Tibial nerve (tissue), 4 donors: ENCODE measurements at places on chromosomes 7 and 10. TPM values are rescaled to one million over a fixed set of nuclear protein-coding genes. Genes with fewer than 3 reads are reported as not detected.

DNA sequence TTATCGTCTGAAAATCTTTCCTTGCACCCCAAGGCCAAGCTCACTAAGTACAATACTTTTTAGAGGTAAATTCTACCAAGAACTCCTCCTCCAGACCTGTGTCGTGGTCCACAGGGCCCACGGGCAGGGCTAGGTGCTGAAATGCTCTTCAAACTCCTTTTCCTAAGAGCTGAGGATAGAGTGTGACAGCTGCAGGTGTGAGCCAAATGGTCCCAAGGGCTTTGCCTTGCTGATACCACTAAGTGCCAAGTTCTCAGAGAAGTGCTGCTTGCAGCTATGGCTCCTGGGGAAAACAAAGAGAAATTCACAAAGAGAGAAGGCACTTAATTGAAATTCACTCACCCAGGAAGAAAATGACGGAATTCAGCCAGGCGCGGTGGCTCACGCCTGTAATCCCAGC lies 868.9 kb upstream of the AUTS2 start:
- H3K4me1 ChIP-seq: no peaks in the 10 kb centered on the region
- H3K27ac ChIP-seq: no peak overlapping the region
- no peak for DNase-seq
- H3K27me3 ChIP-seq: no peaks in the 10 kb centered on the region
- no peak overlapping the region for H3K4me3 ChIP-seq

Gene SORCS3
- total RNA-seq: 2.5 TPM

- no peaks in the 10 kb centered on the region for H3K27me3 ChIP-seq
- no peak overlapping the region for H3K27ac ChIP-seq
- H3K36me3 ChIP-seq: no peaks in the 10 kb centered on the region
- no peak overlapping the region for H3K4me3 ChIP-seq
- DNase-seq: no peak
- H3K4me1 ChIP-seq: no peaks in the 10 kb centered on the region
Observed at GRCh38 chr10:34838366-34838900, 23.3 kb upstream of the PARD3 start.

Gene PDK4
- 931 TPM for total RNA-seq

GRCh38 chr10:97222326-97222961 lies 36.7 kb upstream of the SLIT1 start:
- no peak overlapping the region for H3K4me3 ChIP-seq
- no peaks in the 10 kb centered on the region for H3K27me3 ChIP-seq
- peaks cover 7% of the 10 kb centered on the region for H3K4me1 ChIP-seq
- H3K27ac ChIP-seq: no peak overlapping the region
- no peak for DNase-seq
- H3K36me3 ChIP-seq: no peaks in the 10 kb centered on the region

DNA sequence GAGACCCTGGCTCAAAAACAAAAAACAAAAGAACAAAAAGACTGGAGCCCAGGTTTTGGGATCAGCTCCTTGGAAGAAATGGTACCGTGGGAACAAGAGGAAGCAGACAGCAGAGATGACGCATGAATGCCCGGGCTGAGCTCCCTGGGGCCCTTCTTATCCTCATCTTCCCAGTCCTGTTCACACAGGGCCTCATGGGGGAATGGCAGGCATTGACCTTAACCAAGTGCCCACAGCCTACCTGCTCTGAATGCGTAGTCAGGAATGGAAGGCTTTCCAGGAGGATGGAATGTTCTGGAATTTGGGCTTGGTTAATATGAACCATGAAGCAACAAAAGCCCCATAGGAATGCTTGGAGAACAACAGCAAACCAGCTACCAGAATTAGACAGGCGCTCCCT lies 154.7 kb downstream of the PRPF18 start:
- no peak overlapping the region for H3K4me3 ChIP-seq
- no peak for DNase-seq
- H3K36me3 ChIP-seq: no peaks in the 10 kb centered on the region
- H3K27ac ChIP-seq: no peak overlapping the region
- H3K27me3 ChIP-seq: no peaks in the 10 kb centered on the region
- peaks cover 21% of the 10 kb centered on the region for H3K4me1 ChIP-seq

Gene SNX8
- total RNA-seq: 39.6 TPM

DNA sequence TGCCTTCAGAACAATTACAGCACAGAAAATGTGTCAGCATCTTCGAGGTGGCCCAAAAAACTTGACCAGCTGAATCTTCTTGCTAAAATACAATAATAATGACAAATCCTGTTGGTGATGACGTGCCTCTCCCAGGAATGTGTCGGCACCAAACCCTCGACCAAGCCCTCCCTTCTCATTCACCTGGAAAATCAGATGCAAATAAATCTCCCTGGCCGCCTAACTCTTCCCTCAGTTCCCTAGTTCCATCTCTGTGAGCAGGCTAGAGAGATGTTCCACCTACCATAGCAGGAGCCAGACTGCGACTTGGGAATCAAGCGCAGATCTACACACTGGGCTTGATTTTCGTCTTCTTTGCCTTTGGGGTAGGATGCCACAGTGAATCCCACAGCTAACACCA lies 4.1 kb downstream of the PRSS1 start:
- H3K36me3 ChIP-seq: no peaks in the 10 kb centered on the region
- no peak overlapping the region for H3K27ac ChIP-seq
- no peaks in the 10 kb centered on the region for H3K4me1 ChIP-seq

DNA sequence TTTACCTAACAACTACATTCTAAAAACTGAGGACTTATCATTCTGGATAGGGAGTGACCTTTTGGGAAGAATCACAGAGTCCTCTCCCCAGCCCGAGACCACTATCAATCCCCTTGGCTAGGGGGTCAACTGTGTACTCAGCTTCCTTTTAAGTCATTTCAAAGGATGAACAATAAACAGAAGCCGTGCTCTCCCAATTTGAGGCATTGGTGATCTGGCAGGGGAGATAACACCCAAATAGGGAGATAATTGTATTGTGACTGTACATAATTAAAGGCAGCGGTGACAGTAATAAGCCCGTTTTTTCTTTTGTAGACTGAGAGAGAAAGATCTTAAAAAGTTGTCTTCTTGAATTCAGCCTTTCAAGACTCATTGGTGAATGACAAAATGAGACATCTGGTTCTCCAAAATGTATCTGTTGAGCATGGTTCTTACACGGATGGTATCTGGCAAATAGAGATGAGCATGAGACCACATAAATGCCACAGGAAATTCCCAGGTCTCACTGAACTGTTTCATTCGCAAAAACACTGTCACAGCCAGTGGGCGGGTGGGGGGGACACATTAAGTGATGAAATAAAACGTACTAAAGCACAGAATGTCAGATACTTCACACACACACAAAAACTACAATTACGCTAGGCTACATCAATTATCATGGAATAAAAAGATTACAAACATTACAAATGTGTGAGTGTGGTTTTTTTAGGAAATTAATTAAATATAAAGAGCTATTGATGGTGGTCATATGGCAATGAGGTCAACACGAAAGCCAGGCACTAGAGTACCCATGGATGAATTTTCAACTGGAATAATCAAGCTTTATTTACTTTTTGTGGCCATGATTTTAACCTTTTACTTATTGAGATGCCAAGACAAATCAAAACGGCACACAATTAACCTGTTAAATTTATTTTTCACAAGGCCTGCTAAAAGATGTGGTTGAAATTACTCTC lies 108.4 kb downstream of the HIPK2 start:
- H3K27me3 ChIP-seq: no peaks in the 10 kb centered on the region
- no peak overlapping the region for H3K27ac ChIP-seq

DNA sequence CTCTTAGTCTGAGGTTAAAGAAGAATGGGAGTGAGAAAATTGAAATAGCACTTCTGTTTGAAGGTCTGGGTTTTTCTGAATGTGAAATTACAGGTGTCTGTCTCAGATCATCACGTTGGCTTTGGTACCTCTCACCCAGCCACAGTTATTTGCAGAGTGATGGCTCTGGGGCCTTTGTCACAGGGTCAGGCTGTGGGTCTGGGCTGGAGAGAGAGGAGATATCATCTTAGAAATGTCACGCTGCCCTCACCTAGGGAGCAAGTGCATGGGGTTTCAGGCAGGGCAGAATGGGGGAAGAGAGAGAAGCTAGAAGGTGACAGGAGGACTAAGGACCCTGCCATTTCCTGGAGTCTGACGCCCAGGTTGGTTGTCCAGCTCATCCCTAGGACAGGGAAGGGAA lies 127.2 kb downstream of the CFAP58 start:
- H3K4me3 ChIP-seq: no peak overlapping the region
- no peaks in the 10 kb centered on the region for H3K36me3 ChIP-seq
- H3K4me1 ChIP-seq: peaks cover 17% of the 10 kb centered on the region
- no peaks in the 10 kb centered on the region for H3K27me3 ChIP-seq

- no peaks in the 10 kb centered on the region for H3K4me1 ChIP-seq
- H3K36me3 ChIP-seq: no peaks in the 10 kb centered on the region
- no peak overlapping the region for H3K4me3 ChIP-seq
- H3K27ac ChIP-seq: no peak overlapping the region
- H3K27me3 ChIP-seq: no peaks in the 10 kb centered on the region
Observed at GRCh38 chr7:76342222-76342621, 16.6 kb downstream of the YWHAG start.

Gene PPP1R17
- total RNA-seq: not detected

DNA sequence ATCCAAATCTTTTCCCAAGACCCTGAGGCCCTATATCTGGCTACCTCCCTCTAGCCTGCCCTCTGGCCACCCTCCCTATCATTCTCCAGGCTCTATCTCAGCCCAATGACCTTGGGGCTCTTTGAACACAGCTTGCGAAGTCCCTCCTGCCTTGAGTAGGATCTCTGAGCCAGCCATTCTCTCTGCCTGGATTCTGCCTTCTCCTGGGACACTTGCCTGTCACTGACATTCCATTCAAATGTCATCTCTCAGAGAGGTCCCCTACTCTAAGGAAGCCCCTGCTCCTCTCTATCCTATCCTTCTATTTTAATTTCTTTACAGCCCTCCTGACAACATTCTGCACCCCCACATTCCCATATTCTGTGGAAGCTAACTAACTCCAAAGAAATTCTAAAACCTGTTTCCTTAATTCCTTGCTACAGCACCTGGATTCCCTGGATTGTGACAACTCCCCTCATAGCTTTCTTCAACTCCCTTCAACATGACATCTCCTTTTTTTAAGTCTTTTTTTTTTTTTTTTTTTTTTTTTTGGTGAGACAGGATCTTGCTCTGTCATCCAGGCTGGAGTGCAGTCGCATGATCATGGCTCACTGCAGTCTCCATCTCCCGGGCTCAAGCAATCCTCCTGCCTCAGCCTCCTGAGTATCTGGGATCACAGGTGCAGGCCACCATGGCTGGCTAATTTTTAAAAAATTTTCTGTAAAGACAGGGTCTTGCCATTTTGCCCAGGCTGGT lies 81.0 kb upstream of the ASAH2 start:
- no peaks in the 10 kb centered on the region for H3K27me3 ChIP-seq
- no peak overlapping the region for H3K27ac ChIP-seq
- H3K36me3 ChIP-seq: peaks cover 6% of the 10 kb centered on the region
- no peaks in the 10 kb centered on the region for H3K4me1 ChIP-seq

DNA sequence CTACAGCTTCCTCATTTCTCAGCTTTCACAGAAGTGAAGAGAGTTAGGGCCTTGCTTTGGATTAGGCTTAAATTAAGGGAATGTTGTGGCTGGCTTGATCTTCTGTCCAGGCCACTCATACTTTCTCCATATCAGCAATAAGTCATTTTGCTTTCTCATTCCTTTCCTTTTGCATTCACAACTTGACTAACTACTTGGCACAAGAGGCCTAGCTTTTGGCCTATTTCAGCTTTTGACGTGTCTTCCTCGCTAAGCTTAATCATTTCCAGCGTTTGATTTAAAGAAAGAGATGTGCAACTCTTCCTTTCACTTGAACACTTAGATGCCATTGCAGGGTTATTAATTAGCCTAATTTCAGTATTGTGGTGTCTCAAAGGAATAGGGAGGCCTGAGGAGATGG lies 712.0 kb downstream of the INHBA start:
- H3K4me3 ChIP-seq: no peak overlapping the region
- H3K27me3 ChIP-seq: no peaks in the 10 kb centered on the region
- no peaks in the 10 kb centered on the region for H3K4me1 ChIP-seq
- no peak overlapping the region for H3K27ac ChIP-seq
- DNase-seq: no peak
- H3K36me3 ChIP-seq: no peaks in the 10 kb centered on the region

Gene ANKRD1
- not detected for total RNA-seq

- no peak overlapping the region for H3K4me3 ChIP-seq
- H3K27me3 ChIP-seq: no peaks in the 10 kb centered on the region
- no peaks in the 10 kb centered on the region for H3K36me3 ChIP-seq
- H3K4me1 ChIP-seq: no peaks in the 10 kb centered on the region
Observed at GRCh38 chr7:77222065-77222464, 22.4 kb upstream of the FGL2 start.

GRCh38 chr10:43980313-43980712 lies 331.6 kb upstream of the ZNF32 start:
- no peaks in the 10 kb centered on the region for H3K27me3 ChIP-seq
- DNase-seq: no peak
- no peaks in the 10 kb centered on the region for H3K4me1 ChIP-seq
- H3K27ac ChIP-seq: no peak overlapping the region
- H3K4me3 ChIP-seq: no peak overlapping the region
- no peaks in the 10 kb centered on the region for H3K36me3 ChIP-seq

Gene ATP6V1F
- total RNA-seq: 122 TPM

- H3K4me1 ChIP-seq: peaks cover 15% of the 10 kb centered on the region
- H3K27ac ChIP-seq: no peak overlapping the region
- peak; percentile 15 for DNase-seq
- no peaks in the 10 kb centered on the region for H3K27me3 ChIP-seq
Observed at GRCh38 chr10:43204943-43205671, 61.8 kb downstream of the RASGEF1A start.

- no peaks in the 10 kb centered on the region for H3K36me3 ChIP-seq
- no peak overlapping the region for H3K4me3 ChIP-seq
- DNase-seq: no peak
- H3K27ac ChIP-seq: no peak overlapping the region
- H3K27me3 ChIP-seq: no peaks in the 10 kb centered on the region
Observed at GRCh38 chr7:28564755-28565374, 152.5 kb downstream of the CREB5 start.

DNA sequence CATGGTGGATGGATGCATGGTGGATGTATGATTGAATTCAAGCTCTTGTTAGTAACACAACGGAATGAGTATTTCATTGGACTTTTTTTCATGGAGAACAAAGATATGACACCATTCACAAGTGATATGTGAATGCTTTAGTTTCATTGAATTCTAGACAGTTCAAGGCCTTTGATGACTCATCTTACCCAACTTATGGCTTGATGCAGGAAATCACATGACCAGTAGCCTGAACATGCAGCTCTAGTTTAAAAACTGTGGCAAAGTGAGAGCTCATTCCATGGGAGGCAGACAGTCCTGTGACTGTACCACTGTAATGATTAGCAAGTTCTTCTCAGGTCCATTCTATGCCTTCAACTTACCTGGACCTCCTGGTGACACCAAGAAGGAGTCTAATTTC lies 1239.3 kb downstream of the TYW1 start:
- H3K27ac ChIP-seq: no peak overlapping the region
- H3K4me3 ChIP-seq: no peak overlapping the region
- H3K36me3 ChIP-seq: no peaks in the 10 kb centered on the region
- H3K27me3 ChIP-seq: no peaks in the 10 kb centered on the region
- no peak for DNase-seq

Gene DNAJB6
- 85.5 TPM for total RNA-seq

- peaks cover 12% of the 10 kb centered on the region for H3K4me1 ChIP-seq
- H3K27me3 ChIP-seq: no peaks in the 10 kb centered on the region
- no peak overlapping the region for H3K4me3 ChIP-seq
- DNase-seq: no peak
Observed at GRCh38 chr7:55120501-55121198, 101.8 kb downstream of the EGFR start.

Gene KIF20B
- total RNA-seq: 2.5 TPM

Gene LIPJ
- total RNA-seq: 0.42 TPM

Gene MYPN
- total RNA-seq: not detected

Gene FAM20C
- total RNA-seq: 44.2 TPM

GRCh38 chr7:112495810-112496462 lies 15.1 kb downstream of the LSMEM1 start:
- H3K4me1 ChIP-seq: no peaks in the 10 kb centered on the region
- H3K27me3 ChIP-seq: no peaks in the 10 kb centered on the region
- H3K4me3 ChIP-seq: no peak overlapping the region
- H3K27ac ChIP-seq: peak overlapping the region; percentile 41
- DNase-seq: peak; percentile 28
